Stimulated activated CD4-positive, alpha-beta T cell treated with anti-CD3 and anti-CD28 coated beads, Interleukin-1b, Interleukin-23, amount 100 ng/mL, for 1 hour (primary cell): ENCODE measurements at places on chromosomes 11 and 22.

DNA sequence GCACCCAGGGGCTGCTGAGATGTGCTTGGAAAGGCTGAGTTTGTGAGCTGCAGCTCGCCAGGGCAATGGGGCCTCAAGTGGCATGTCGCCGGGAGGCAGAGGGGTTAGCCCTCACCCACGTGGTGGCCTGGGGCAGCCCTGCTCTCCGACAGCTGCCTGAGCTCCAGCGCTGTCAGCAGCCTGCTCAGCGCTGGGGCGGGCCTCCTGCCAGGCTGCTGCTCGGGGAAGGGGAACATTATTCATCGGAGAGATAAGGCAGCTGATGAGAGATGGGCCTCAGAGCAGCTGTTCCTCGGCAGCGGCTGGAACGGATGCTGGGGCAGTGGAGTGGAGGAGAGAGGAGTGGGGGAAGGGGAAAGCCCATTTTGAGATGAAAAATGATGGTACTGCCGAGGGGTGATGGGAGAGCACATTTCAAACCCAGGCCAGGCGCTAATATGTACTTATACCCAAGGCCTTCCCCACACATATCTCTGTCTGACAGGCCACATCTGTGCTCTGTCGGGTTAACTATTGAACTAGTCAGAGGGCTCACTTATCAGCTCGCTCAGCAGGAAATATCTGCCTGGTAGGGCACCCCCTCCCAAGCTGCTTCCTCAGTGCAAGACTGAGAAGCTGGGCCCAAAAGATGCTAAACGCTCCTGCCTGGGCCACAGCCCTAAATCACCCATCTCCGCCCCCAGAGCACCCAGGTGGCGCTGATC, 79.5 kb downstream of the TIMP3 start:
- DNase-seq: no peak

DNA sequence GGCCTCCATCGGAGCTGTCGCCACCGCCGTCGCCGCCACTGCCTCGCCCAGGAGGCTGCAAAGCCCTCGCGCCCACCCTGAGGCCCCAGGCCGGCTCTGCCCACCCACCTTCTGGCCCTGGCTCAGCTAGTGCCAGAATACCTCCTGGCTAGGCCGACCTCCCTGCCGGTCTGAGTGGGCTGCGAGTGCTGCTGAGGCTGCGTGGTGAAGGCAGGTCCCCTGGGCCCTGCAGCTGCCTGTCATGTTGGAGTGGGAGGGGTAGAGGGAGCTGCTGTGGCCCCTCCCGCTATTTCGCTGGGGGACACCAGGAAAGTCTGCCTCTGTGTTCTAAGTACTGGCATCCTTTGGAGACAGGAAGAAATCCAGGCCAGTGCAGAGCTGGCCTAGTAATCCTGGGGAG, 34.2 kb downstream of the LRRC10B start:
- DNase-seq: no peak

GRCh38 chr11:83152264-83152663, 4.7 kb upstream of the PCF11 start:
- DNase-seq: no peak

GRCh38 chr22:45211848-45212247, 28.8 kb downstream of the KIAA0930 start:
- no peak for DNase-seq

- no peak for DNase-seq
Observed at GRCh38 chr11:28621753-28622152, 513.6 kb downstream of the METTL15 start.

- no peak for DNase-seq
Observed at GRCh38 chr22:23237201-23237798, 57.0 kb downstream of the BCR start.

DNA sequence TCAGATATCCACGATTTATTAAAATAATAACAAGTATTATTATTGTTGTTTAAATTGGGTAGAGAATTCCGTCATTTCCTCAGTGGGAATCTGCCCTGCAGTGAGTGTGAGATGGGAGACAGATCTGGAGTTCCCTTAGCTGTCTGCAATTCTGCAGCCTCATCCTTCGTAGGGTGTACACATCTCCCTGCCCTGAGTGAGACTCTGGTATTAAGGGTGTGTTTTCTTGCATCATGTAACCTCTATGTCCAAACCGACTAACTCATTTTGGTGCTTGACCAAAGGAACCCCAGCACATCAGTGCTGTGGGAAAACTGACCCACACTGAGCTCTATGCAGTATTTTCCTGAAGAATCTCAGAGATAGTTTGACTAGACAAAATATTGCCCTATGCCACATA, 157.6 kb downstream of the LDLRAD3 start:
- DNase-seq: no peak

DNA sequence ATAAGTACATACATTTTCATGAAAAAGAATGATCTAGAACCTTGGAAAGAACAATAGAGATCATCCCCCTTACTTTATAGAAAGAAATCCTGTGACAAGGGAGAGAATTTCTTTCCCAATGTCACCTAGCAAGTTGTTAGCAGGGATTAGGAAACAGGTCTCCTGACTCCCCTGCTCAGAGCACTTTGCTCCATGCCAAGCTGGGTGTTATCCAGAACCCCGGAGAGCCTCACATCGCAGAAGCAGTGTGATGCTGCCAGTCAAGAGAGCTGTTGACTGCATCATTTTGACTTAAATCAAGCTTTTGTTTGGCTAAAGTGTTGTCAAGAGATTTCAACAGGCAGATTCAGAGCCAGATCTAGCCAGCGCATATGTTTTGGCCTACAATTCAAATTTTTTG, 3.6 kb upstream of the RRAS2 start:
- no peak for DNase-seq

GRCh38 chr11:433111-433510, 8.7 kb downstream of the ANO9 start:
- no peak for DNase-seq

GRCh38 chr22:50545522-50546325, at the start of gene KLHDC7B:
TSS of gene KLHDC7B (plus strand) at chr22:50545899. CDS start at chr22:50546244, 345 bp downstream.
- DNase-seq: no peak

- no peak for DNase-seq
Observed at GRCh38 chr22:39819429-39819828, 74.1 kb downstream of the ENTHD1 start.

DNA sequence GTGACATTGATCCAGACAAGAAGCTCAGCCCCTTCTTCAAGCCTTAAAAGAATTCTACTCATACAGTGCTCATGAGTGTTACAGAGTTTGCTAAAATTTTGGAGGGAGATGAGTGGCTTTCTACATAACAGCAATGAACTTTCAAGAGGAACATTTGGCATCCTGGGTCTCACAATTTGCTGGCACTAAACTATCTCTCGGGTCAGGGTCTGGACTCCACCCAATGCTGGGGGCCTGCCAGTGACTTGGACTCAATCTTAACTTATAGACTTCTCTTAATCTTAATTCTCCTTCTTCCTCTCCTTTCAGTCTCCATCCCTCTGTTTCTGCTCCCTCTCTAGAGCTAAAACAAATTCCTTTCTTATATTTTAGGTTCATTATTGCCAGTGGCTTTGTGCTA, 317.9 kb downstream of the TMEM135 start:
- no peak for DNase-seq

DNA sequence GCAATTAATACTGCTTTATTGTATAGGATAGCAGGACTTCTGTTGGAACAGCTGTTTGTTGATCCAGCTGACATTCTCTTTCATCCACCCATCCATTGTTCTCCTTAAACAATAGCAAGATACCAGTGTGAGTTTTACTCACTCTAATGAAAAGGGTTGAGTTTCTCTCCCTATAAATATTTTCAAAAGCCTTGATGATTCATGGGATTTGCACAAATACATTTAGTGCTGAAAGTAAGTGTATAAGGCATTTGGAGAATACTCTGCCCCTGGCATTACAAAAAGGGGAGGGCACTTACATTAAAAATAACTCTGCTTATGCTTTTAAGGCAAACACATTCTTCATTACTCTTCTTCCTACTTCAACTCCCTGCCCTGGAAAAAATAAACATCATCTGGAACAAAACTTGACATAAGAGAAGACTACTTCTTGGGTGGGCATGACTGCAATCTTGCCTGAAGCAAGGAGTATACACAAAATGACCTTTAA, 634.9 kb downstream of the METTL15 start:
- no peak for DNase-seq

GRCh38 chr11:62489204-62489603, 57.4 kb downstream of the AHNAK start:
- no peak for DNase-seq

DNA sequence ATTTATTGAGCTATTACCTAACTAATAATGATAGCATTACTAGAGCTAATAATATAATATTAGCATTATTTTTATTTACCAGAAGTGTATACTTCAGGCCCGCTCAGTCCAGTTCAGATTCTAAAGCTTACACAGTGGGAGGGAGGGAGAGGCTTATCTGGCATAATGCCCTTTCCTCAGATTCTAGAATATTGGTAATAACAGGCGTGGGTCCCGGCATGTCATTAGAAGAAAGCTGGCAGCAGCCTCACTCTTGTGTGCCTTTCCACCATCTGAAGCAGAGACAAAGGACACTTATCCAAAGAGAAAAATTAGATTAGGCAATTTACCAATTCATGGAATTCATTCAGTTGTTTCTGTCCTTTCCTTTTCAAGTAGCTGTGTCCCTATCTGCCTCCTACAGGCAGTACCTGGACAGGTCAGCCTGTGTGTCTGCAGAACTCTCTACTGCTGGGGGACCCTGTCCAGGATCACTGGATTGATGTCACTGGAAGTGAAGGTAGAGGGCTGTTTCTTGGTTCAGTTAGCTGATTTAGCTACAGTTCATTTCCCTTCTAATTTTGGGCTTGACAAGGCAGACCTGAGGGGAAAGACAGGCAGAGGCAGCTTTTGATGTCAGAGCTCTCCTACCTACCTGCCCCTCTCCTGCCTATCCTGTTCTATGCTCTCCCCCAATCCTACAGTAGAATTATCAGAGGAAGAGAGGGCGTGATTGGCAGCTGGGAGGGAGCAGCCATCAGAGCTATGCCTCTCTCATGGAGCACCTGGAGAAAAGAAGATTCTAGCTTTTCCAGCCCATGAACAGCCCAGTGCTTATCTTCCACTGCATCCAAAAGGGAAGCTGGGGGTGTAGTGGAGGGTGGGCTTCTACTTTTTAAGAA, 20.3 kb upstream of the CCDC90B start:
- no peak for DNase-seq

GRCh38 chr11:43223026-43223425, 88.8 kb upstream of the API5 start:
- no peak for DNase-seq

GRCh38 chr22:28064920-28065319, 145.9 kb upstream of the PITPNB start:
- no peak for DNase-seq

GRCh38 chr11:78651136-78651775, 76.6 kb upstream of the NARS2 start:
- no peak for DNase-seq

DNA sequence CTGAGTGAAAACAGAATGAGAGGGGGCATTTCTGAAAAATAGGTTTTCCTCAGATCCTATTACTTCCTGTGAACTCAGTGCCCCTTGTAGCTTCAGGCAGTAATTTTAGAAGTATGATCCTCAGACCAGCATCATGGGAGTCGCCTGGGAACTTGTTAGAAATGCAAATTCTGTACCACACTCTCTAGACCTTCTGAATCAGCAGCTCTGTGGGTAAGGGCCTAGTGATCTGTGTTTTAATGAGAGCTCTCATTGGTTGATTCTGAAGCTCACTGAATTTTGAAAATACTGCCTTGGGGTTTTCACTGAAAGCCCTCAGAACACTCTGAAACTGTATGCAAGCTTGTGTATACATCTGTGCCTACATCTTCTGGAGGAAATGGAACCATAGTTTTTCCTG, 647.2 kb upstream of the ANO5 start:
- DNase-seq: no peak

DNA sequence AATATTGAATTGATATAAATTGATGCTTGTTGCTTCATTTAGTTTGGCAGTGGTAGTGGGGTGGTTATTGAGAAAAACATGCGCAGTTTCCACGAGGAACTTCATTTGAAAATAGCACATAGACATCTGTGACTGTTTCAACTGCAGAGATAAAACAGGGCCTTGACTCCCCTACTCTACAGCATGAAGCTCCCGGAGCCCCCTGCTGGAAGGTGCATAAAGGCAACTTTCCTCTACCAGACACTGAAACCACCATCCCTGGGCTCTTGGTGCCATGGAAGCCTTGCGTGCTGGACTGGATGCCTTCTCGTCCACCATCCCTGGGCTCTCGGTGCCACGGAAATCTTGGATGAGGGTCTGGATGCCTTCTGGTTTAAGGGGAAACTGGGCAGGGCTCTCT, 195.9 kb downstream of the CSNK2A3 start:
- no peak for DNase-seq

DNA sequence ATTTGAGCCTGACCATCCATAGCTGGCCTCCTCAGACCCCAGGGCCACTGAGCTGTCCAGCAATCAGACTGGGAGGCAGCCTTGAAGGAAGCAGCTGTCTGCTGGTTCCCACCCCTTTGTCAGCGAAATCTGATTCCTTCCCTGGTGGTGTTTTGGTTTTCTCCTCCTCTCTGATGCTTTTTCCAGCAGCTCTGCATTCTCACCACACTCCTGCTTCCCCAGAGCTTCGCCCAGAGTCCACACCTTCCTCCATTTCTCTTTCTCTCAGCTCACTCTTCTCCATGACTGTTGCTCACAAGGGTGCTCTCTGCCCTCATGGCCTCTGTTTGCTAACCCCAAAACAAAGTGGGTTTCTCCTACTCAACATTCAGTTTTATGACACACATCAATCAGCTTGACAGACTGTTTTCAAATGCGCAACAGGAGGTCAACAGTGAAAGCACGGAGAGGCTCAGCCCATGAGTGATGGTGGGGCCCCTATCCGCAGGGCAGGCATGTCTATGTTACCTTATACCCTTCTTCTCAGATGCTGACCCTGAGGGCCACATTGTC, 130.6 kb upstream of the MTNR1B start:
- DNase-seq: no peak

DNA sequence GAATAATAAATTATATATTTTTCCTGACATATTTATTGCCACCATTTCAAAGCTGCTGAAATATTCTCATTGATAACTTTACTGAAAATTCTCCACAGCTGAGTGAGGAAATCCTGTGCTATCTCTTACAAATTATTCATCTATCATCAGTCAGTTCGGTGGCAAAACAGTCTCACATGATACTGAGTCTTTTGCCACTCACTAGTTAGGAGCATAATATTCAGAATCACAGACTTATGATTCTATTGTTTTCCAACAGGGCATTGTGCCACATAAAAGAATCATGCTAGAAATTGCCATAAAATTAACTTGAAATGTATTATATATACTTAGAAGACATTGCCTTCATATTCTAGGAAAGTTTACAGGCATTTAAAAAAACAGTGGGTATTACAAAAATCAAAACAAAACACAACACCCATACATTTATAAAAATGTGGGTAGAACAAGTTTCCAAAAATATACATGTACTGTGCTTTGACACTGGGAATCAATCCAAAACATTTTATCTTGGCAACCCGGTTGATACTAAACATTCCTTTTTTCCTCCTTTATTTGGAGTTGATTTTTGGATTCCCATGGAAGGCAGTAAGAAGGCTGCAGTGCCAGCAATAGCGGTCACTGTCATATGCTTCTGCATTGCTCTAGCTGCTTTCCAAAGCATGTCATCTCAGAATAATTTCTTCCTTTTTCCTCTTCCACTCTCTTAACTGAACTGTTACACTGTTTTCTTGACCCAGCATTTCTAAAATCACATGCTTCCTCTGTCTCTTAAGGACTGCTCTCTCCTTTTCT, 42.5 kb downstream of the ATG16L2 start:
- no peak for DNase-seq
